ENCODE measurements at places on chromosomes 1 and 21. TPM values are rescaled to one million over a fixed set of nuclear protein-coding genes. Genes with fewer than 3 reads are reported as not detected.

Gene SPATA21
- total RNA-seq, result not detected

DNA sequence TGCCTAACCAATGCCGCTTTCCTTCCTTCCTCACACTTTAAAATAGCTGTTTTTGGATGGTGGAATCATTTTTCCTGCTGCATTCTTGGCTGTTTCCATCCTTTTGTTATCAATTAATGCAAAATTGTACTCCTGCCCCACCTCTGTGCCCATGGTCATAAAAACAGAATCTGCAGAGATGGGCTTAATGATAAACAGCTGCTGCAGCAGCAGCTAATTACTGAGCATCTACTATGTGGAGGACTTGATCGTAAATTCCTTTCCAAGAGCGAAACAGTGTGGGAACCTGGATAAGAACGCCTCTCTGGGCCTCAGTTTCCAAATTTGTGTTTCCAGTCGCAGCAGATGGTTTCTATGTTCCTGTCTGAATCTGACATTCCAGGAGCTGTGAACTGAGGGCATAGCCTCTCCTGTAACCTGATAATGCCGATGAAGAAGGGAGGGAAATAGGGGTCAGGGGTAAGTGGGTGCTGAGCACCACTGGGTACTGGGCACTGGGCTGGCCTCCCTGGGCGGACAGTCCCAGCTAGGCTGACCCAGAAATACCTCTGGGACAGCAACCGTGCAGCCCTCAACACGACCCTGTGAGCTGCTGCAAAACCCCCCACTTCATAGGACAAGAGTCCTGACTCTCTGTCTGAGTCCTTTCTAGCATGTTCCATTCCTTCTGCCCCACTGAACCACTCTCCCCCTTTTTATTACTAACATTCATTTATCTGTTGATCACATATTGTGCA is 121.7 kb downstream of the DMRTB1 start:
- no peak for DNase-seq

DNA sequence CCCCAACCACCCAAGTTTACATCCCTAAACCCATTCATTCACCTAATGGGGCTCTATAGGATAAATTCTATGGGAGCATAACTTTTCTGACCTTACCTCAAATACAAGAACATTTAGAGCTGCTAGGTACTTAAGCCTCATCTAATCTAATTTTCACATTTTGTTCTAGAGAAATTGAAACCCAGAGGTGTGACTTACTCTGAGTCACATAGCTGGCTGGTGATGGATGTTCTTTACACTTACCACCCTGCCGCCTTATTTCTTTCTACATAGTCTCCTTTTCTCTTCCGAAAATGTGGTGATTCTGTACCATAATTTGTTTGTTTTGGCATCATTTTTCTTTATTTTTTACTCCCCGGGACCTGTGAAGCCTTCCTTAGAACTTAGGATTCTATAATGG is 20.3 kb downstream of the TIPRL start:
- DNase-seq, result no peak

Gene OR2AK2
- not detected for total RNA-seq

Gene OPRD1
- total RNA-seq, result not detected

DNA sequence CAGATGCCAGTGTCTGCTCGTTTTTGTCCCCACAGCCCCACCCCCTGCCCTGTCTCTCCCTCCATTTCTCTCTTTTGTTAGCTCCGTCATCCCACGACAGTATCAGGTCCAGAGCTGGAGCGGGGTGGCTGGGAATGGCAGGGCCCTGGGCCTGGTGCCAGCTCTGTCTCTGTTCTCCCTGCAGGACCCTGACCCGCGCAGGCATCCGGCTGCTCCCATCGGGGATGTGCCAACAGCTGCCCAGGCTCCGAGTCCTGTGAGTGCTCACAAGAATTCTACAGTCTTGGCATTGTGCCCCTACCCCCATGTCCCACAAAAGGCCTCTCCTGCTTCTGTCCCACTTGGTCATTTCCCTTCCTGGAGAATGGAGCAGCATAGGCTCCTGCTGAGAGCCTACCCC is 37.4 kb downstream of the UBE2T start:
- no peak for DNase-seq

DNA sequence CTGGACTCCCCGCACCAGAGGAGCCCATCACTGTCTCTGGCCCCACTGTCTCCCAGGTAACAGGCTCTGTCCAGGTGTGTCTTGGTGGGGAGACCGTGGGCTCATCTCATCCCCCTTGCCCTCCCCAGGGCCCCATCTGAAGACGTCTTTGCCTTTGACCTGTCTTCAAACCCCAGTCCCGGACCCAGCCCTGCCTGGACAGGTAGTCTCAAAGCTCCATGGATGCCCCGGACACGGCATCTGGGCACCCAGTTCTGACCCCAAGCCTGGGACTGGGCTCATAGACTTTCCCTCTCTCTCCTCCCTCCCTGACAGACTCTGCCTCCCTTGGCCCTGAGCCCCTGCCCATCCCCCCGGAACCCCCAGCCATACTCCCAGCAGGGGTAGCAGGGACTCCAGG is 6.3 kb upstream of the CATSPER4 start:
- no peak for DNase-seq

DNA sequence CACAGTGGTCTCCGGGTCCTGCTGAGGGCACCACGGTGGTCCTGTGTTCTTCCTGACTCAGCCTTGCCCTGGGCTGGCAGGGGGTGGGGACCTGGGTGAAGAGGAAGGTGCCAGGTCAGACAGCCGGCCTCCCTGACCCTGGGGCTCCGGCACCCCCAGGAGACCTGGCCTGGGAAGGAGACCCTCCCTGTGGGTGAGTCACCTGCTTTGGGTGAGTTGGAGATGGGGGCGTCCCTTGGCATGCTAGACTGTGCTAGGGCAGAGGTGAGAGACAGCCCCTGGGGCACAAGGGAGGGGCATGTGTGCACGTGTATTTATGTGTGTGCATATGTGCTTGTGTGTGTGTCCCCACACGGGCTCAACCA is 23.4 kb downstream of the SPSB1 start:
- DNase-seq, result no peak

DNA sequence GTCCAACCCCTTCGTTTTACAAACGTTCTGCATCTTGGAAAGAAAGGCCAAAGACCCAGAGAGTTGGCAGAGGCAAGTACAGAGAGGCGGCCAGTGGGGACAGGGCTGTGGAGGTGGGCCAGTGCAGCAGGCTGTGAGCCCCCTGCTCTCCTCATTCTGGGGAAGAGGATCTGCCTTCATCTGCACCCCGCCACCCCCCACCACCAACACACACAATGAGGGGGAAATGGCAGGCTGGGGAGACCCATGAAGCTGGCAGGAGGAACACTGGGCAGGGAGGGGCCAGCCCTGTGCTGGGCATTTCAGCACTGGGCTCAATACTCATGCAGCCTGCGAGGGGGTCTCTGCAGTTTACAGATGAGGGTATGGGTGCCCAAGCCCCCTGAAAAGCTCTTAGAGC is 14.6 kb downstream of the STMN1 start:
- no peak for DNase-seq

DNA sequence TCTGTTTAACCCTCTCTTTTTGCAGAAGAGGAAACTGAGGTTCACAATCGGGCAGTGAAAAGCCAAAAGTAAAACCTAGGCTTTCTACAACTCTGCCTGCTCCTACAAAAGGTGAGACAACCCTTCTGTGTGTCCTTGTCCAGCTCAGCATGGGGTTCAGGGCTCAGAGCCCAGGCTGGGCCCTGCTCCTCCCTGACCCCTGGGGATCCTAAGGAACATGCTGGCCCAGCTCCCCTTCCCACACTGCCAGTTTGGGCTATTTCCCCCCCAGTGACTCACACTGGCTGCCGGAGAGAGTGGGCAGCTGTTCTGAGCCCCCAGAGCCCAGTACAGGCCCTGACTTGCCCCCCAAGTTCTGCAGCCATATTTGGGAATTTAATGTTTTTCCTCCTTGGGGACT is 8.9 kb downstream of the FAM229A start:
- DNase-seq, result no peak

- DNase-seq, result no peak
These were observed 127.6 kb upstream of the VAMP3 start for GRCh38 chr1:7643530-7643929.

Gene LCE2B
- total RNA-seq, result not detected

DNA sequence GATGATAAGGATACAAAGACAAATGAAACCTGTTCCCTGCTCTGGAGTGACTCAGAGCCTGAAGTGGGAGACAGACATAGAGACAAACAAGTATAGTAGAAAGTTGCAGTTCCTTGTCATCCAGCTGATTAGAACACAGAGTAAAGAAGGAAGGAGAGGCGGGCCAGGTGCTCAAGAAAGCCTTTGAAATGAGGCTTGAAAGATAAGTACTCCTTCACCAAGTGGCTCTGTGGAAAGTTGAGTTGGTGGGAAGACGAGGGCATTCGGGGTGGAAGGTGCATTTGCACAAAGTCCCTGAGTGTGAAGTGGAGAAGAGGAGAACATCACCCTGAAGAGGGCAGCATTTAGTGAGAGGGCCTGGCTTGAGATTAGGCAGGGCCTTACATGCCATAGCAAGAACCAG is 17.0 kb downstream of the MARK1 start:
- peak; percentile 8 for DNase-seq

Gene SPRR1A
- not detected for total RNA-seq

Gene SMAP2
- total RNA-seq, result 19.4 TPM

GRCh38 chr21:14096172-14096571 is 114.6 kb downstream of the LIPI start:
- DNase-seq, result no peak

DNA sequence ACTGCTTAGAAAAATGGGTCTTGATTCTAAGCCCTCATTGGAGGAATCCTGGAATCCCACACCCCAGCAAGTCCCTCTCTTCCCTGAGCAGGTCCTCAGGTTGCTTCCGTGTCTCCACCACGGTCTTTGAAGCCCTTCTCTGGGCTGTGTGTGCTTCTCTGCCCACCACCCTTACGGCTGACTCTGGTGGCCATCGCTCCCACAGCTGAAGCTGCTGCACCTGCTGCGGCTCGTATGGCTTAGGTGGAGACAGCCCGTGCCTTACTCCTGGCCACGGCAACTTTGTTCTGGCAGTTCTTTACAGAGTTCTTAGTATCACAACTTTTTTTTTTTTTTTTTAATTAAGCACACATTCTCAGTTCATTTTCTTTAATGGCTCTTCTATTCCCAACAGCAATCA is 10.9 kb upstream of the KIF26B start:
- DNase-seq, result no peak

- DNase-seq, result no peak
These were observed 277.6 kb downstream of the PBX1 start for GRCh38 chr1:164836614-164837018.

- no peak for DNase-seq
These were observed 193.9 kb upstream of the C1orf174 start for GRCh38 chr1:4093856-4094565.

Gene CRP
- not detected for total RNA-seq

Gene SPRR5
- total RNA-seq, result not detected

GRCh38 chr1:155598842-155599331 is 11.1 kb upstream of the MSTO1 start:
- peak; percentile 65 for DNase-seq

DNA sequence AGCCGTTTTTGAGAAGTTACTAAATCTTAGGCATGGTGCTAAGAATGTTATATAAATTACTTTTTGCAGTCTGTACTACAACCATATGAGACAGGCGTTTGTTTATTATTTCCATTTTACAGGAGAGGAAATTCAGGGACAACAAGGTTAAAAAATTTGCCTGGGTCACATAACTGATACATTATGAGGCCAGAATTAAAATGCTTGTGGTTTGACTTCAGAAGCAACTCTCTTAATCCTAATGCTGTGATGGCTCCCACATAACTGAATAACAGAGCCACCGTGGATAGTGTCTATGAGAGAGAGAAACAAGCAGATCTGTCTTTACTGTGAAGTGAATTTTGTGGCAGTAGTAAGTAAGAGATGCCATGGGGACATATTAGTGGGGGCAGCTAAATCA is 184.9 kb downstream of the NCAM2 start:
- DNase-seq, result peak; percentile 40

DNA sequence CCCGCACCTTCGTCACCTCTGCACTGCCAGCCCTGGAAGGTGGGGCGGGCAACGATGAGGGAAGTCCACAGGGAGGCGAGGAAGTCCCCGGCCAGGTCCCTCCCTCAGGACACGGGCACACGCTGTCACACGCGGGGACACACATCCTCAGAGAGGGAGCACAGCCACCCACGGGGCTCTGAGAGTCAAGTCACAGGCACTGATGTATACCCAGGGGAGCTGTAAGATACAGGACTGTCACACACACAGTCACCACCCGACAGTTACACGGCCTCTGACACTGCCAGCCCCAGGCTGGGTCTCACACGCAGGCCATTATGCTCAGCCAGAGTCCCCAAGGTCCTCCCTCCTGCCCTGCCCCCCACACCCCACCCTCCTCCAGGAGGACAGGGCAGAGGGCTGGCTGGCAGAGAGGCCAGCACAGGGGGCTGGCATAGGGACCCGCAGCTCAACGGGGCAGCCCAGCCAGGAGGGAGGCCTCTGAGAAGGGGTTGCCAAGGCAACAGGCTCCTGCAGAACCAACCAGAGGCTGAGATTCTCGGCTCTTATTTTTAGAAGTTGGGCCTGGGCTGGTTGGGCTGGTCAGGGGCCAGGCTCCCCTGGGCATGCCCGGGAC is 17.7 kb upstream of the ADGRB2 start:
- no peak for DNase-seq

GRCh38 chr1:211576717-211577116 is 2.2 kb downstream of the SLC30A1 start:
- DNase-seq, result no peak

DNA sequence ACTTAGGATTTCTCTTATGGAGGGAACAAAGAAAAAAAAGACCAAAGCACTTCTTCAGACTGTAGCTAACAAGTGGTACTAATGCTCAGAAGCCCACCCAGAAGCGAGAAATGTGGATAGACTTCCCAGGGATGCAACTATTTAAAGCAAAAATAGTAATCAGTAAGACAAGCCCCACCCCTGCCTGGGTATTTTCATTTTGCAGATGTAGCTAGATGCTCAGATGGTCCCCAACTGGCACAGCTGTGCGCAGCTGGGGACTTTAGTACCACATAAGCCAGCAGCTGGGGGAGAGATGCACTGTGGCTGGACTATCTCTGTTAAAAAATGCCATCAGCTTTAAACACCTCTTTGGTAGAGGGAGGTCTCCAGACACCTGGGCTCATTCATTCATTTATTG is 77.8 kb upstream of the SPAG17 start:
- DNase-seq, result no peak

DNA sequence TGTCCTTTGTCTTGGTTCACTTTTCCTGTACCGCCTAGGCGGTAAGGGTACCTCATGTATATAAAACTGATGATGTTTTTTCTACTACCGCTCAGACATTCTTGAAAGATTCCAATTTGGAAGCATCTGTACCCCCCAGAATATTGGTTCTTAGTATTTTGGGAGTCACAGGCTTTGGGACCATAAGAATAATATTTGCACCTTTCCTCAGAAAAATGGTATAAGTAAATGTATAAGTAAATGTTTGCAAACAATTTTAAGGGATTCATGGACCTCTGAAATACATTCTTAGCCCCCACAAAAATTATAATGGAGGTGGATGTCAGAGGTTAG is 677 bp downstream of the SRP9 start:
- no peak for DNase-seq

Gene FCRLB
- total RNA-seq, result 2.9 TPM

Measured in fibroblast of villous mesenchyme (primary cell).